ENCODE measurements at places on chromosomes 13 and 19.
A peak's percentile ranks its signal among the peaks of the same experiment; 100 is the strongest.

GRCh38 chr19:34985249-34986022, 14.7 kb upstream of the GRAMD1A start:
- no peak for DNase-seq

- DNase-seq, result peak; percentile 43
These were observed 9.3 kb upstream of the FRY start for GRCh38 chr13:32022311-32022710.

GRCh38 chr19:55014714-55015113, 23.4 kb downstream of the GP6 start:
- no peak for DNase-seq

DNA sequence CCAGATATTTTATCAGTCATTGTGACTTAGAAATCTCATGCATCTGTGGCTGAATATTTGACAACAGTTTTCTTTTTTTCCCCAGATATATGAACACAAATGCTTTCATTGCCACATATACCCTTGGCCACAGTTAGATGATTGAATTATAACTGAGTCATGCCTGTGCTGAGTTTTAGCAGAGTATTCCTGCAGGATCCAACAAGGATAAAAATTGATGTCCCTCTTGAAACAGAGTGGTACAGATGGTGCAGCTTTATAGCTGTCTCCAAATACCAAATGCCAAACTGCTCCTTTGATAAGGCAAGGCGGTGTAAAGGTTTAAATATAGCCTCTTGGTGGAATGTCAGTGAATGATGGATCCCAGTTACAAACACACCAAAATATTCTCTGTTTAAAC, 428.5 kb downstream of the GPC6 start:
- DNase-seq, result no peak

DNA sequence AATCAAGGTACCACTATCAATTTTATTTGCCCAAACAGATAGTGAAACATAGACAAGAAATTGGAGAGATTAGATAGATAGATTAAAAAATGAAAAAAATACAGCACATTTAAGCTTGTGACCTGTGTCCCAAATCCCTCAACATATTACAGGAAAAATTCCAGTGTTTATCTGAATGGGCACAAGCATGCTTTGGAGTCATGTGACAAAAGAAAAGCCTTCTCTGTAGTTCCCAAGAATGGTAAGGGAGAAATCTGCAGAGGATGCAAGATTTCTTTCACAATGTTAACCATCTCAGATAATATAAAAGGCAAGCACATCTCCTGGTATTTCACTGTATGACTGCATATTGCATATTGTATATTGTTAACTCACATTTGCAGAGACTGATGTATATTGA, 168.0 kb downstream of the PCDH9 start:
- DNase-seq, result no peak

DNA sequence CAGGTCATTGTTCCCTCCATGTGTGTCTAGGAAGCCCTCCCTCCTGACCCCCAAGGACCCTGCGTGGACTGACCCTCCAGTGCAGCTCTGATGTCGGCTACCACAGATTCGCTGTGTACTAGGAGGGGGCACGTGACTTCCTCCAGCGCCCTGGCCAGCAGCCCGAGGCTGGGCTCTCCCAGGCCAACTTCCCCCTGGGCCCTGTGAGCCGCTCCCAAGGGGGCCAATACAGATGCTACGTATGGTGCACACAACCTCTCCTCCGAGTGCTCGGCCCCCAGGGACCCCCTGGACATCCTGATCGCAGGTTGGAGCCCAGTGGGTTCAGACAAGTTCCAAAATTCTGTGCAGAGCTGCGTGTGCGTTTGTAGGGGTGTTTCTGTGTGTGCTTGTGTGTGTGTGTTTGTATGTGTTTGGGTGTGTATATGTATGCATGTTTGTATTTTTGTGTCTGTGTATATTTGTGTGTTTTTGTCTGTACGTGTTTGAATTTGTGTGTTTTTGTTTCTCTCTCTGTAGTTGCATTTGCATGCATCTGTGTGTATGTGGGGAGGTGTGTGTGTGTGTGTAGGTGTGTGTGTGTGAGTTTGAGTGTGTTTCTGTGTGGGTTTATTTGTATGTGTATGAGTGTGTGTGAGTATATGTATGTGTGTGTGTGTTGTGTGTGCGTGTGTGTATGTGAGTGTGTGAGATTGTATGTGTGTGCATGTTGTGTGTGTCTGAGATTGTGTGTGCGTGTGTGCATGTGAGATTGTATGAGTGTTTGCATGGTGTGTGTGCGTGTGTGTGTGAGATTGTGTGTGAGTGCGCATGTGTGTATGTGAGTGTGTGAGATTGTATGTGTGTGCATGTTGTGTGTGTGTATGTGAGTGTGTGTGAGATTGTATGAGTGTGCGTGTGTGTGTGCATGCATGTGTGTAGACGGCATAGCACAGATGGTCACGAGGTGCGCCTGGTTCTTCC, 21.4 kb upstream of the LILRA2 start:
- peak; percentile 79 for DNase-seq
